ENCODE measurements at places on chromosomes 6 and 20.

DNA sequence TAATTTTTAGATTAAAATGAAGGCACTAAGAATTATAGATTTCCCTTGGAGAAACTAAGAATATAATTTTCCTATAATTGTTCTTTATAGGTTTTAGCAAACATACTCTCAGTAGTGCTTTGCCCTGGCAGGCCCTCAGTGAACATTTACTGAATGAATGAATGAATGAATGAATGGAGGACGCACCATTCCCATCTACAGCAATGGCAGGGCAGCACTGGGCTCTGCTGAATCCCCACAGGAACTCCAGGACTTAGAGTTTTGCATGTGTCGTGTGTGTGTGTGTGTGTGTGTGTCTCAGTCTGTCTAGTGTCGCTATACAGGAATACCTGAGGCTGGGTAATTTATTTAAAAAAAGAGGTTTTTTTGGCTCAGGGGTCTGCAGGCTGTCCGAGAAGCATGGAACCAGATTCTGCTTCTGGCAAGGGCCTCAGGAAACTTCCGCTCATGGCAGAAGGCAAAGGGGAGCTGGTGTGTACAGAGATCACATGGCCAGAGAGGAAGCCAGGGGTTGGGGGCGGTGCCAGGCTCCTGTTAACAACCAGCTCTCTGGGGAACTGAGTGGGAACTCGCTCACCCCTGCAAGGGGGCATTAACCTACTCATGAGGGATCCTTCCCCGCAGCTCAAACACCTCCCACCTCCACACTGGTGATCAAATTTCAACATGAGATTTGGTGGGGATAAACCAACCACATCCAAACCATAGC lies 20.1 kb downstream of the RNASET2 start:
- peak; percentile 20 for DNase-seq
- no peaks in the 10 kb centered on the region for H3K27me3 ChIP-seq
- H3K4me1 ChIP-seq, result peaks cover 12% of the 10 kb centered on the region

DNA sequence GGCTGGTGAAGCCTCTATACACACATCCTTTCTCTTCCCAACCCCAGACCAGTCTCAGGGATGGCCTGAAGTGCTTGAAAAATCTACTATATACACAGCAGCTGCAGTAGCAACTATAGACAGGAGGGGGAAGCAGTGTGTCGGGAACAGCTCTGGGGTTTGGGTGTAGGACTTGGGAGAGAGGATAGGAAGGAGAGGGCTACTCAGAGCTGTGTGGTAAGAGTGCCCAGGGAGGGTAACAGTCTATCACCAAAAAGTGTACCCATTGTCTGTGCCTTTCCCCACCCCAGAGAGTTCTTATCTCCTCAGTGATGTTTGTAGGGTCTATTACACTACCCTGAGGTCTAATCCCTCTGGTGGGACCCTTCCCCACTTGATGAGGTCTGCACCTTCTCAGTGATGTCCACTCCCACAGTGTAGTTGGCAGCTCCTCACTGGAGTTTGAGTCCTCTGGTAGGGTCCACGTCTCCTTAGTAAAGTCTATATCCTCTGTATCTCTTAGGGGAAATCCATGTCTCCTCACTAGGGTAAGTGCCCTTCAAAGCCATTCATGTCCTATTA lies 1.5 kb upstream of the GGT7 start:
- peak; percentile 85 for DNase-seq
- H3K36me3 ChIP-seq, result no peaks in the 10 kb centered on the region
- H3K4me1 ChIP-seq, result peaks cover 37% of the 10 kb centered on the region
- H3K4me3 ChIP-seq, result no peak overlapping the region

DNA sequence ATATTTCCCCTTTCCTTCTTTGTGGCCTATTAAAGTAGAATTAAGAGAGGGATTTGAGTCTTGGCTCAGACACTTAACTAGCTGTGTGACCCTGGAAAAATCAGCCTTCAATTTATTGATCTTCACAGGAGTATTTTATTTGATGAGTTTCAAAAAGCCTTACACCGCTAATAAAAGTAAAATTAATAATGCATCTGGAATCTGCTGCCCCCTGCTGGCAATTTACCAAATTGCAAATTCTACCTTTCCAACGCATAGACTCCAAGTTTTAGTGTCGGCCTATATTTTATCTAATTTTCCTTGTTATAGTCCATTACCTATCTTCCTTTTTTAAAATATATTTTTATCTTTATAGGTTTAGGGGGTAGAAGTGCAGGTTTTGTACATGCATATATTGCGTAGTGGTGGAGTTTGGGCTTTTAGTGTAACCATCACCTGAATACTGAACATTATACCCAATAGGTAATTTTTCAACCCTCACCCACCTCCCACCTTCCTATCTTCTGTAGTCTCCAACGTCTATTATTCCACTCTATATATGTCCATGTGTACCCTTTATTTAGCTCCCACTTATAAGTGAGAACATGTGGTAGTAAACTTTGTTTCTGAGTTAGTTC lies 46.3 kb downstream of the GOPC start:
- no peaks in the 10 kb centered on the region for H3K36me3 ChIP-seq
- peak; percentile 49 for DNase-seq
- no peaks in the 10 kb centered on the region for H3K27me3 ChIP-seq
- H3K27ac ChIP-seq, result no peak overlapping the region
- no peak overlapping the region for H3K4me3 ChIP-seq

- no peaks in the 10 kb centered on the region for H3K36me3 ChIP-seq
- H3K27ac ChIP-seq, result no peak overlapping the region
- no peaks in the 10 kb centered on the region for H3K27me3 ChIP-seq
- no peaks in the 10 kb centered on the region for H3K4me1 ChIP-seq
Observed at GRCh38 chr20:54051068-54051467, 19.3 kb downstream of the BCAS1 start.

GRCh38 chr6:151729829-151730495 lies 77.5 kb upstream of the ESR1 start:
- no peaks in the 10 kb centered on the region for H3K27me3 ChIP-seq
- H3K4me3 ChIP-seq, result no peak overlapping the region
- H3K4me1 ChIP-seq, result no peaks in the 10 kb centered on the region
- DNase-seq, result no peak
- no peaks in the 10 kb centered on the region for H3K36me3 ChIP-seq

DNA sequence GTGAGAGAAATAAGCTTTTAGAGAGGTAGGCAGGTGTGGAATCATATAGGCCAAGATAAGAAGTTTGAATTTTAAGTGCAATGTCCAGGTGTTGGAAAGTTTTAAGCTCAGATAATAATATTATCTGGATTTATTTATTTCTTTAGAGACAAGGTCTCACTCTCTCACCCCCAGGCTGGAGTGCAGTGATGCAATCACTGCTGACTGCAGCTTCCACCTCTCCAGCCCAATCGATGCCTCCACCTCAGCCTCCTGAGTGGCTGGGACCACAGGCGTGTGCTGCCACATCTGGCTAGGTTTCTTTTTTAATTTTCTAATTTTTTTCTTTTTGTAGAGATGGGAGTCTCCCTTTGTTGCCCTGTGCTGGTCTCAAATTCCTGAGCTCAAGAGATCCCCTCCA lies 5.5 kb upstream of the MAS1L start:
- no peaks in the 10 kb centered on the region for H3K36me3 ChIP-seq
- H3K27ac ChIP-seq, result no peak overlapping the region
- no peaks in the 10 kb centered on the region for H3K4me1 ChIP-seq

- H3K4me1 ChIP-seq, result peaks cover 9% of the 10 kb centered on the region
- DNase-seq, result no peak
- no peaks in the 10 kb centered on the region for H3K27me3 ChIP-seq
Observed at GRCh38 chr20:58667975-58668374, 16.9 kb downstream of the STX16 start.

Measured in muscle of leg (tissue), 16 donors.